ENCODE measurements at places on chromosomes 2 and 18.

- no peak for DNase-seq
Measured at GRCh38 chr2:192544371-192544955, 349.7 kb upstream of the TMEFF2 start.

GRCh38 chr2:108908713-108909070 is 80.3 kb downstream of the EDAR start:
- no peak for DNase-seq

- no peak for DNase-seq
Measured at GRCh38 chr2:12714391-12715221, 2.1 kb upstream of the TRIB2 start.

- DNase-seq: no peak
Measured at GRCh38 chr2:60536746-60537145, 16.7 kb downstream of the BCL11A start.

- no peak for DNase-seq
Measured at GRCh38 chr18:2207294-2207693, 364.0 kb downstream of the METTL4 start.

GRCh38 chr2:11930211-11930761 is 183.9 kb downstream of the LPIN1 start:
- DNase-seq: no peak

GRCh38 chr2:170216981-170217380 is 39.0 kb downstream of the MYO3B start:
- DNase-seq: no peak

- DNase-seq: no peak
Measured at GRCh38 chr2:207073412-207073800, 92.3 kb downstream of the KLF7 start.

- DNase-seq: no peak
Measured at GRCh38 chr2:215535741-215536140, 99.9 kb upstream of the FN1 start.

DNA sequence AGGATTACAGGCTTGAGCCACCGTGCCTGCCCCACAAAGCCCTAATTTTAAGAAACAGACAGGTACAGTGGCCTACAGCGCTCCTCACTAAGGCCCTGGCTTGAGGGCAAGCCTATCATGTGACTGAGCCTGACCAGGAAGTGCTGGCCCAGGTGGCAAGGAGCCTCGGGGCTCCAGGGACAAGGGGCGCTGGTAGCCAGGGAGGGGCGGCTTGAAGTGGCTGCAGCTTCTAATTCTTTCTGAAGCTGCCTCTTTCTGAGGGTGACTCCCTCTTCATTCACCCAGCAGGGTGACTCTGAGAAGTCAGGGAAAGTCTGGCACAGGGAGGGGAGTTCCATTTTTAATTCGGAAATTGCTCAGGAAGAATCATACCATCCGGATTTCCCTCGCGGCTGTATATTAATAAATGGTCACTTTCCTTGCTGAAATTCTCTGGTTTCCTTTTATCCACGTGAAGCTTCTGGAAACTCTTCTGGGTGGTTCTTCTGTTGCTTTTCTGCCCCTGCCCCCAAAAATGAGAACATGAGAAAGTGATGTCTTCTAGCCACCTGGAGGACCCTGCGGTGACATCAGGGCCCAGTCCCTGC is 115.7 kb downstream of the FAM210A start:
- DNase-seq: no peak

DNA sequence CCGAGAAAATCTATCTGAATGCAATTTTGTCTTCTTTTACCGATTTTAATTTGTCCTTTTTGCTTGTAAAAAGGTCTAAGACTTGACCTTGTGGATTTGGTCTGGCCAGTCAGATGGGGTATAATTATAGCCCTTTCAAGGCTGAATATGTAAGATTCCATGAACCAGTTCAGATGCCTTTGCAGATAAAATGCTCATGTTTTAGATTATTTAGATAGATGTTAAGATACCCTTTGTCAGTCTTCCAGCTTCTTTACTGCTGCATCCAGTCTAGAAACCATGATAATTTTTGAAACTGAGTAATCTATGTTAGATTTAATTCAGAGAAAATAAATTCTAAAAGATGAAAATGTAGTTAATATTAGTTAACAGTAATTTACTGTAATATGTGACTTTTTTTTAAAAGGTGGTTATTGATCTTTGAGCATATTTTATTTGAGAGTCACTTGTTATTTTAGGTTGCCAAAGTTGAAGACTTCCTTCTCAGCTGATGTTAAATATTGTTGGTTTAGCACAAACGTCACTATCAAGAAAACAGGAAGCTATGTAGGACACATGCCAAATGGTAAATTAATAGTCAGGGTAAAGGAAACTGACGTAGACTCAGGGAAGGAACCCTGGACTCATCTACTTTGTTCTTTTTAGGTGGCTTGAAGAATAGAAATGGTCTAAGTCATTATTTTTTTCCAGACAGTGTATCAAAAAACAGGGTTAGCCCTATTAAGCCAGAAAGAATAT is 29.8 kb downstream of the BABAM2 start:
- no peak for DNase-seq

- DNase-seq: no peak
Measured at GRCh38 chr2:226660526-226660925, 139.1 kb downstream of the IRS1 start.

- DNase-seq: no peak
Measured at GRCh38 chr2:45862843-45863242, 211.4 kb downstream of the PRKCE start.

DNA sequence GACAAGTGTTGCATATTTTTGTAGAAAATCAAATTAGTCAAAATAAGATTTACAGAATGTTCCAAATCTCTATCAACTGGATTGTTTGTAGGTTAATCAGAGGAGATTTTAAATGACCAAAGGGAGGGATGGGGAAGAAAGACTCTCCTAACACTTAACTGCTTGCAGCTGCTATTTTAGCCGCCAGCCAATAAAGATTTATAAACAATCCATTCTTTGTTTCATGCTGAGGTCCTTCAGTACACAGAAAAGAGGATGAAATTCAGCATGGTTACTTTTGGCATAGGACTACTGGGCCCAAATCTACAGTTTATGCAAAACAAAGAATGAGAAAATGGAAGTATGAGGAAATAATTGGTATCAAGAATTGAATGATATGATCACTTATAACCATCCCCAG is 86.4 kb upstream of the FN1 start:
- DNase-seq: no peak

- peak; percentile 34 for DNase-seq
Measured at GRCh38 chr2:106160786-106161261, 33.3 kb downstream of the UXS1 start.

DNA sequence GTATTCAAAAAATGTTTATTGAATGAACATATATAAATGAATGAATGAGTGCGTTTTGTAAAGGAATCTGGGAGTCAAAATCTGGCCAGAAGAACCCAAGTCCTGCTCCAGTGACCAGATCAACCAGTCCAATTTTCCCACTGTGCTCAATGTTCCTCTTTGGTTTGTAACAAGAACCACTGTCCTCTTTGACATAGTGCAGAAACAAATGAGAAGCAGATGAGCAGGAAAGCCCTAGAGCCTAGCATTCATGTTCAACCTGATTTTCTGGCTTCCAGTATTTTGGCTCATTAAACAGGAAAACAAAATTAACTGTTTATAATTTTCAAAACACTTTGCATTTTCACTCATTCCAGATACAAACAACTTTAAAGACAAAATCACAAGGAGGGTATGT is 23.2 kb downstream of the FAM124B start:
- DNase-seq: no peak

DNA sequence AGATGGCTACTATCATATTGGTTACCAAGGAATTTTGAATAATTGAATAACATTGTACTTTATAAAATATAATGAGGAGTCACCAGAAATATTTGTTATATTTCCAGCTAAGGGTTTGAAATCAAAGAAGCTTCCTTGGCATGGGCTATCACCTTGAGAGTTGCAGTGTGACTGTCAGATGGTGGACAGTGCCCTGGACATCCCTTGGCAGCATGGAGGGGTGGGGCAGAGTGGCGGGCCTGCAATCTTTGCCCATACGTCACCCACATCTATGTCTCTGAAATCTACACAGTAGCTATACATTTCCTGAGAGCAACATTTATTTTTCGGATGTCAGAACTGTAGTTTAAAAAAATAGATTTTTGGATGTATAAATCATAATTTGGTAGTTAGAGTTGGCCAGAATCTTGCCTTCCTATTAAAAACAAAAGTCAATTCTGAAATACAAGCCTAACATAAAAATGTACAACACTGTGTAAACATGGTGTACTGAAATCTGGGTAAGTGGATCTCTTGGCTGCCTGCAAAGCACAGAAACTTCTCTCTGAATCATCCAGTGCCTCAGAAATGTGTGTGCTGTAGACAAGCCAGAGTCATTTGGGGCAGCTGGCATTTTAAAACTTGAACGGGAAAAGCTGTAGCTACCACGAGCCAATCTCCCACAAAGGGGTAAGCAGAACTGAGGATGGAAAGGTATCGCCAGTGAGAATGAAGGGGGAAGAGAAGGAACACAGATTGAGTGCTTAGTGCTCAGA is 124.2 kb upstream of the ARHGAP28 start:
- DNase-seq: no peak

- DNase-seq: no peak
Measured at GRCh38 chr2:2707206-2707991, 376.3 kb upstream of the MYT1L start.

DNA sequence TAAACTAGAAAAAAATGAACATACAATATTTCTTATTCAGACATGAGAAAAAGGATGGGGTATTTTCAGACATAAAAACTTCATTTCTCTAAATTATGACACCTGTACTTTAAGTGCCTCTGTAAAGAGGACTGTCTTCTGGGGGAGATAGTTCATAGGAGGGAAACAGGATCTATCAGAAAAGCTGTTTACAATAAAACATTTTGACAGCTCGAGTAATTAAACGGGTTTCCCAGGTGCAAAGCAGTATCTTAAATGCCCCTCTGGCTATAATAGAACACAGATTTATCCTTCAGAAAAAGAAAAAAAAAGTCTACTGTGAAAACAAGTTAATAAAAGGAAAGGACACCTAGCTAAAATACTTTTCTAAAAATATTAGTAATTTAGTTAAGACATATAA is 311.4 kb upstream of the UBE2E3 start:
- no peak for DNase-seq

DNA sequence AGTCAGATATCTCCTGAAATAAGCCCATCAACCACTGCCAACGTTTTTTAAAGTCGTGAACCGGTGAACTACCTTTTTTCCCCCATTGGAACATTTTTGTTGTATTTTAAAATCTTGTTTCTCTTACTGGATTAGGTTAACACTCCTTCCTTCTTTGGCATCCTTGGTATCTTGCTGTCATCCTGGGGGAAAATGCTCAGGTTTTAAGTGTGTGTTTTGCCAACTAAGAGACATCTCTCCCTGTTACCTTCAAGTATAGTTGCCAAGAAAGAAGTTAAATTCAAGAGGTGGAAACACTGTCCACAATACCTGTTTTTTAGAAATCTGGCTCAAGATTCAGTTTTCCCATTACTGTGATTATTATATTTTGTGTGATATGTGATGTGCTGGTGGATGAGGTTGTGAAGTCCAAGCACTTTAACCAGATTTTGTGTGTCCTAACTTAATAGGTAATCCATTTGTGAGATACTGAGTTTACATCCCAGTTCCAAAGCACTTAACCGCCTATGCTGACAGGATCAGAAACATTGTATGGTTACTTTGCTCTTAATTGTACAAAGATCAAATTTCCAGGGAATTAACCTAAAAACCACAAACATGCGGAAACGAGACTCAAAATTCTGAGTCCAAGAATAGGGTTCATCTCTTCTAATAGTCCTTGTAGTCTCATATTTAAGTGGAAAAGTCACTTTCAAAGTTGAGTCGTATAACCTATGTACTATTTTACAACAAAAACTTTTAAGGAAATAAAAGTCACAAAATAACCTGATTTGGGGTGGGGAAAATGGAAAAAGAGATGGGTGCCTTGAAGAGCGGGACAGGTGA is 1.3 kb upstream of the SP3 start:
- DNase-seq: no peak

DNA sequence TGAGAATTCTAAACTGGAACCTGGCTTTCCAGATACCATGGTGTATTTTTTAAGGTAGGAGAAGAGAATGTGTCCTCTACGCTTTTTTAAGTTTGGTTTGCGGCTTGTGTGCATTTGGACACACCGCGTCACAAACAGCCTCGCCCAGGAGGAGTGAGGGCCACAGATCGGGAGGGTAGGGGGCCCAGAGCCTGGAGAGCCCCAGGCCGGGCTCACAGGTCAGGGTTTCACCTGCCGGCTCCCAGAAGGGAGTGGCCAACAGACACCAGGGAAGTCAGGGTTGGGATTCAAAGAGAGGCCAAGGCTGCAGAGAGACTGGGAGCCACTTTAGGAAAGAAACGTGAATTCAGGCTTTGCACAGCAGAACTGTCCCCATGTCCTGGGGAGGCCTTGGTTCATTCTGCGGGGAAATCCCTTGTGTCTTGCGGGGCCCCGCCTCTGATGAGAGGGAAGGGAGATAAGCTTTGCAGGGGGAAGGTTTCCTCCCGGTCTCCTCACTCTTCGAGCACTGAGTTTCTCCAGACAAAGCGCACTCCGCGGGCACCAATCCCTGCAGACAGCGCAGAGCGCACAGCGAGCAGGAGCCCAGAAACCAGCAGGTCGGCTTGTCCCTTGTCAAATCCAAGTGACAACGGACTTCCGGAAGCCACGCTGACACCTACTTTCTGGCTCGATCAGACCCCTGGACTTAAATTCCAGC is 2.0 kb upstream of the TUBB6 start:
- DNase-seq: no peak

DNA sequence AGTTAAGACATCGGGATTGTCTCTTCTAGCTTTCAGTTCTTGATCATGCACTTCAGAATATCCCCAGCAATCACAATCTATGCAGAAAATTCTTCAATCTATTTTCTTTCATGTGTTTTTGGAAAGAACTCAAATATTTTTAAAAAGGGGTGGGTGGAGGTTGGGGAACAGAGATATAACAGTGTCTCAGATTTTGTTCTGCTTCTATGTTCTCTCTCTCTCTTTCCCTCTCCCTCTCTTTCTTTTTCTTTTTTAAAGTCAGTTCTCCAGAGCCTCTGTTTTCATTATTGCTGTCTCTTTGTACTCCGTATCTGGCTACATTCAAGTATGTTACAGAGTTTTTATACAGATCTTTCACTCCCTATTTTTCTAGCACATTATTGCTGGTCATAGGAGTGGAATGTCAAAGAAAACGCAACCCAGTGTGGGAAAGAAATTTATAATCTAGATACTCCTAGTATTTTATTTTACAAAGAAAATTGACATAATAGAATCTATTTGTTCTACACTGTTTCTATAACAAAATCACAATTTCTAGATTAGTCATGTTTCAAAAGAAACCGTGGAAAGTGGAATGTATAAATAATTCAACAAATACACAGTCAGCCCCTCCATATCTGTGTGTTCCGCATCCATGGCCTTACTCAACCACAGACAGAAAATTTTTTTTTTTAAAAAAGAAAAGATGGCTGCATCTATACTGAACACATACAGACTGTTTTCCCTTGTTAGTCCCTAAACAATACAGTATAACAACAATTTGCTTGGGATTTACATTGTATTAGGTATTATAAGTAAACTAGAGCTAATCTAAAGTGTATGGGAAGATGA is 11.2 kb upstream of the NEMP2 start:
- no peak for DNase-seq

All from effector memory CD4-positive, alpha-beta T cell (primary cell).